ENCODE measurements at places on chromosomes 7 and 10.

GRCh38 chr7:35512716-35513115 is 182.2 kb downstream of the HERPUD2 start:
- no peak for DNase-seq

DNA sequence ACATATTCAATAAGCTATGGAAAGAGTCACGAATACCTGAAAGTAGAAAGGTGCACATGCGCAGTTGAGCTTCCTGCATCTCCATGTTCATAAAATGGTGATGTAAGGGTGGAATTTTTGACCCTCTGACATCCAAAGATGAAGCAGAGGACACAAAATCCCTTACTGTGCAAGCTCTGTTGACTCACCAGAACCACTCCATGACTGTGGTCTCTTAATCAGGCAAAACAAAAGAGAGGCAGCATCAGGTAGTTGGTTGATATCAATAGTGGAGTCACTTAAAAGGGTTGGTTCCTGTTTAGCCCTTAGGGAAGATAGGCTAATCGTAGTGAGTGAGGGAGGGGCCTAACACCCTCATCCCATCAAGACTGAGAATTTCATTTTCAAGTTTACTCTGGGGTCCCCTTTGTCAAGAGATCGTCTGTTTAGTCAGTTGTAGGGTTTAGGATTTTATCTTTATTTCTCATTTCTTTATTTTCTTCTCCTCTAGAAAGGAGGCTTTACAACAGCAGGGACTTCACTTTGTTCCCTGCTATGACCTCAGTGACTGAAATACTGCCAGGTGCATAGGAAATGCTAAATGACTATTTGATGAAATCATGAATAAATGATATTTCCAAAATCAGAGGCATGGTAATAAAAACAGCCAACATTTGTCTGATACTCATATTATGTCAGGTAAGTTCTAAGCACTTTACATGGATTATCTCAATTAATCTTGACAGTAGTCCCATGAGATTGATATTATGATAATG is 98.1 kb downstream of the CD36 start:
- DNase-seq = no peak

GRCh38 chr7:104971290-104972071 is 42.5 kb upstream of the KMT2E start:
- DNase-seq = no peak

DNA sequence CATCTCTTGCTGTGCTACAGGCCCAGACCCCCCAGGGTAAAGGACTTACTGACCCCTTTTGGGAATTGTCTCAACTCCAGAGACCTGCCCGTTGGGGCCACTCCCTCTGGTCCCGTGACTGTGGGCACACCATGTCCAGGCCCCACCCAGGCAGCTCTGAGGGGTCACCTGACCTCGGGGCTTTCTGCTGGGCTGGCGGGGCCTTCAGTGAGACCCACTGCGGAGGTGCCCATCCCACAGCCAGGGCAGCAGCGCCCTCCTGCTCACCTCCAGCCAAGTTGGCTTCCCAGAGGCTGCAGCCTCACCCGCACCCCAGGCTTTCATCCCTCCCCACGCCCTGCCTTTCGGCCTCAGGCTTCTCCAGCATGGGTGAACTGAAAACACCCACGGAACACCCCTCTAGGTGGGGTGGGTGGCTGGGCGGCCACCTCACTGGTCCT is 147.2 kb downstream of the DNAJB6 start:
- DNase-seq = no peak

All from inflammatory macrophage (primary cell).